Glutamatergic neuron (in vitro differentiated cells): ENCODE measurements at places on chromosomes 5 and 9.

- no peaks in the 10 kb centered on the region for H3K4me1 ChIP-seq
- H3K27me3 ChIP-seq: no peaks in the 10 kb centered on the region
- no peak overlapping the region for H3K27ac ChIP-seq
- no peaks in the 10 kb centered on the region for H3K36me3 ChIP-seq
Measured at GRCh38 chr5:152560512-152561137, 155.5 kb upstream of the NMUR2 start.

DNA sequence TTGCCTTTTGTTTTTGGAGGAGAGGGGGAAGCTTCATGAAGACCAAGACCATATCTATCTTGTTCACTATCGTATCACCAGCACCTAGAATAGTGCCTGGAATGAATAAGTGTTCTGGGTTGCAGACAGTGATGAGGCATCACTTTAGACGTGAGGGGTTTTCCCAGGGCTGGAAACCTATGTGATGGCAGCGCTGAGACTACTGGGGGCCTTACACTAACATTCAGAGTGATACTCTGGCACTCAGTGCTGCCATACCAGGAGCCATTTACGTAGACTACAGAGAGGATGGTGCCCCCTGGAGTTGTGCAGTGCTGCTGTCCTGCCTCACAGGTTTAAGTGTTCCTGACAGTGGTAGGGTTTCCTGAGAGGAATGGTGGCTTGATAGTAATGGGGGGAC is 6.9 kb downstream of the CCL19 start:
- no peak for DNase-seq
- no peak overlapping the region for H3K4me3 ChIP-seq
- H3K27ac ChIP-seq: no peak overlapping the region
- no peaks in the 10 kb centered on the region for H3K27me3 ChIP-seq
- no peaks in the 10 kb centered on the region for H3K4me1 ChIP-seq

DNA sequence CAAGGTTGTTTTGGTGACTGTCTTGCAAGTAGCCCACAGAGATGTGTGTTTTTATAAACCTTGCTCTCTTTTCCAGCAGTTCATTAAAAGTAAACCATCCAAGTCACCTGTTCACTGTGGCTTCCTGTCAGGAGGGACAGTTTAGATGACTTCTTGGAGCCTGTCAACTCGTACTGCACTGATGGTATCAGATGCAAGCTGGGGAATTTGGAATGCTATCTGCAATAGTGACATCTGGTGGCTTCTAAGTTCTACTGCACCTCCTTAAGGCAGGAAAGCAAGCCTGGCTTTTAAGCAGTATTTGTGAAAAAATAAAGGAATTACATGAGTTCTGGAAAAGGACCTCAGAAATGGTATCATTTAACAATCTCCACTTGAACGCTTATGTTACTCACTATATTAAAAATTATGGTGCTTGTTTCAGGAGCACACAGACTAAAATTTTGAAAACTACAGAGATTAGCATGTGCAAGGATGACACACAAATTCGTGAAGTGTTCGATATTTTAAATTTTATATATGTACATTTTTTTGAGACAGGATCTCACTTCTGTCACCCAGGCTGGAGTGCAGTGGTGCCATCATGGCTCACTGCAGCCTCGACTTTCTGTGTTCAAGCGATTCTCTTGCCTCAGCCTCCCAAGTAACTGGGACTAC is 164.0 kb downstream of the TTC39B start:
- H3K36me3 ChIP-seq: no peaks in the 10 kb centered on the region
- H3K4me3 ChIP-seq: no peak overlapping the region
- peaks cover 2% of the 10 kb centered on the region for H3K27me3 ChIP-seq
- no peak for DNase-seq
- H3K4me1 ChIP-seq: peaks cover 34% of the 10 kb centered on the region

DNA sequence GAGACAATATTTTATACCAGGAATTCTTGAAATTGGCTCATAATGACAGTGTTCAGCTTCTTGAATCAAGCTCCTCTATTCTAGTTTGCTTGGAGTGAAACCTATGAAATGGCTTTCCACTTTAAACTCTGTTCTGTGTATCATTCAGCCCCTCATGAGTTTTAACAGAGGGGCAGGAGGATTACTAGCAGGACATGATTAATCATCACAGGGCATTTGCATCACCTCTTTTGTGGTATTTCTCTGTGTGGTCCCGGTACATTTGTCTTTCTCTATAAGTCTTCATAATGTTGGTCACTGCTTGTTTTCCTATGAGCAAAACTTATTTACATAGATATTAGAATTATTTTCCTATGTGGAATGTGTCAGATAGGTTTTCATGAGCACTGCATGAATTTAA is 21.2 kb downstream of the CAST start:
- no peaks in the 10 kb centered on the region for H3K4me1 ChIP-seq
- H3K27me3 ChIP-seq: no peaks in the 10 kb centered on the region
- no peak overlapping the region for H3K27ac ChIP-seq
- no peak overlapping the region for H3K4me3 ChIP-seq

DNA sequence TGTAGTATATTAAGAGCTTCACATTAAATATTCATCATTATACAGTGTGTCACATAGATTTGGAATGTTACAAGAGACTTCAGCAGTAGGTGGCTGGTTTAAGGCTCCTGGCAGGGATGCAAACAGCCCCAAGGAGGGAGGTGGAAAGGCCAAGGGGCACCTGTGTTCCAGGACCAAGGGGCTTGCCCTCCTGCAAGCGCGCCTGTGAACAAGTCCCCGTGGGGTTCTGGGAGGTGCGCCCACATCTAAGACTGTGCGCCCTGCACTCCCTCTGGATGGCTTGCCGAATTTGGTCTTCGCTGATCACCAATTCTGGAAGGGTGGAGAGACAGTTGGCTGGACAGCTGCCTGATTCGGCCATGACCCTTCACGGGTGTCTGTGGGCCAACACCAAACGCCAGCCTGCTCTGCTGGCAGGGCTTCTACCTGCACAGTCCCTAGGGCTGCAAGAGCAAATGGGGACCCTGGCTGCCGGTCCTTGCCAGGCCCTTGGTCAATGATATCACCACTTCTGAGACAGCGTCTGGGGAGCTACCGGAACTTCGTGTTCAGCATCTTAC is 12.1 kb upstream of the SLC25A51 start:
- H3K4me1 ChIP-seq: peaks cover 32% of the 10 kb centered on the region
- peaks cover 5% of the 10 kb centered on the region for H3K36me3 ChIP-seq
- H3K27ac ChIP-seq: no peak overlapping the region
- DNase-seq: no peak
- no peak overlapping the region for H3K4me3 ChIP-seq
- peaks cover 15% of the 10 kb centered on the region for H3K27me3 ChIP-seq

GRCh38 chr5:138246822-138247221 is 27.6 kb downstream of the GFRA3 start:
- no peaks in the 10 kb centered on the region for H3K36me3 ChIP-seq
- H3K4me3 ChIP-seq: no peak overlapping the region
- no peak overlapping the region for H3K27ac ChIP-seq
- peaks cover 17% of the 10 kb centered on the region for H3K4me1 ChIP-seq
- no peak for DNase-seq

DNA sequence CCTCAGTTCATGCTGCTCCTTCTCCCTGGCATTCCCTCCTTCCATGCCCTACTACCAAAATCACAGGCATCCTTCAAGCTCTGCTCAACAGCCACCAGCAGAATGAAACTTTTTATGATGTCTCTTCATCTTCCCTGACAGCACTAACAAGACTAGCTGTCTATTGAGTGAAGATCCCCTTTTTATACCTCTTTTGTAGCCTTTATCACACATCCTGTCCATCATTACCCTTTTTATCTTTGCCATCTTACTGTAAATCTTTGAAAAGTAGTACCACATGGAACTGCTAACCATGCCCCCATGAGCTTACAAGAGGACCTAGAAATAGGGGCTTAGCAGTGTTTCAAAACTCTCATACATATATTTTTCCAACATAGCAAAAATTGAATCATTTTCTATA is 10.8 kb upstream of the ADRB2 start:
- DNase-seq: no peak
- no peaks in the 10 kb centered on the region for H3K4me1 ChIP-seq
- H3K27ac ChIP-seq: no peak overlapping the region
- no peaks in the 10 kb centered on the region for H3K36me3 ChIP-seq
- H3K27me3 ChIP-seq: no peaks in the 10 kb centered on the region
- no peak overlapping the region for H3K4me3 ChIP-seq

- no peaks in the 10 kb centered on the region for H3K27me3 ChIP-seq
- H3K4me1 ChIP-seq: no peaks in the 10 kb centered on the region
- no peak overlapping the region for H3K27ac ChIP-seq
- H3K36me3 ChIP-seq: no peaks in the 10 kb centered on the region
Measured at GRCh38 chr9:83034026-83034425, 28.9 kb downstream of the RASEF start.

DNA sequence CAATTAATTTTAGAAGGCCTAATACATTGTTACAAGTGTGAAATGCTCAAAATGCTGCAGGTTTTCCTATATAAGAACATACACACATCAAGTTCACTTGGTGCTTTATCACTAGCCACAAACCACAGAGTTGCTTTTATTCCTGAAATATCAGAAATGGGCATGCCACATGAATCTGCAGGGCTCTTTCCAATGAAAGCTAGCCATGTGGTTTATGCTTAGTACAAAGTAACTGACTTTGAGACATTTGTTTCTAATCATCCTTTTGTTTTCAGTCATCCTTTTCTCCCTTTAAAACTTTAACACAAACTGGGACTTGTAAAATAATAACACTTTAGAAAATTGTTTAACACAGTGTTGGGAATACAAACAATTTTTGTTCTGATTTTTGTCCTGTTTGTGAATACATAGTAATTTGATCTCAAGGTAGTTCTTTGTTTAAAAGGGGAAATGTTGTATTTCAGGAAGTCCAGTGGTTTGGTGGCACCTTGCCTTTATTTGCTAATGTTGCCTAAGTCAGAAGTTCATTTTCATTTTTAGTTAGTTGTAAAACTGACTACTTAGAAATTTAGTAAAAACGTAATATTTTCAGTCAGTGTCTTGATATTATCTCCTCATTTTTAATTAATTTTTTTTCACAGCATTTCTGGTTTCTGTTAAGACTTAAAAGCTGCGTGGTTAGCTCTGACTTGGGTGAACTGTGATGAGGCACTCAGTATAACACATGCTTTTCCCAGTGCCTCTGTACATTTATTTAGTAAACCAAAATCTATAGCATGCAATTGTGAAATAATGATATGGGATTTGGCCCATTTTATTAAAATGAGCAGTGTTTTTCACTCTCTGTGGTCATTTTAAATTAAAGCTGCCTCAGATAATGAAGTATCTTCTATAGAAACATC is 18.6 kb downstream of the PRDM6 start:
- DNase-seq: no peak
- H3K27me3 ChIP-seq: no peaks in the 10 kb centered on the region
- H3K27ac ChIP-seq: no peak overlapping the region

DNA sequence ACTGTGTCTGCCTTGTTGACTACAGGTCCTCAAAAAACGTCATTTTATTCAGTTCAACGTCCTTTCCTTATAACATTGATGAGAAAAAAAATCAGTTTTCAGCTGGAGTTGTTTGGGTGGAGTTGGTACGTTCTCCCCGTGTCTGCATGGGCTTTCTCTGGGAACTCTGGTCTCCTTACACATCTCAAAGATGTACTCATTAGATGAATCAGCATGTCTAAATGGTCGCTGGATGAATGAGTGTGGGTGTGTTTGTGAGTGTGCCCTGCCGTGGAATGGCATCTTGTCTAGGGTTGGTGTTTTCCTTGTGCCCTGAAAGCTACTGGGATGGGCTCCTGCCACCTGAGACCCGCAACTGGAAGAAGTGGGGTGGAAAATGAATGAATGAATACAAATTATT is 30.1 kb downstream of the EGR1 start:
- no peak overlapping the region for H3K27ac ChIP-seq
- peaks cover 14% of the 10 kb centered on the region for H3K27me3 ChIP-seq
- no peak for DNase-seq
- no peaks in the 10 kb centered on the region for H3K36me3 ChIP-seq

DNA sequence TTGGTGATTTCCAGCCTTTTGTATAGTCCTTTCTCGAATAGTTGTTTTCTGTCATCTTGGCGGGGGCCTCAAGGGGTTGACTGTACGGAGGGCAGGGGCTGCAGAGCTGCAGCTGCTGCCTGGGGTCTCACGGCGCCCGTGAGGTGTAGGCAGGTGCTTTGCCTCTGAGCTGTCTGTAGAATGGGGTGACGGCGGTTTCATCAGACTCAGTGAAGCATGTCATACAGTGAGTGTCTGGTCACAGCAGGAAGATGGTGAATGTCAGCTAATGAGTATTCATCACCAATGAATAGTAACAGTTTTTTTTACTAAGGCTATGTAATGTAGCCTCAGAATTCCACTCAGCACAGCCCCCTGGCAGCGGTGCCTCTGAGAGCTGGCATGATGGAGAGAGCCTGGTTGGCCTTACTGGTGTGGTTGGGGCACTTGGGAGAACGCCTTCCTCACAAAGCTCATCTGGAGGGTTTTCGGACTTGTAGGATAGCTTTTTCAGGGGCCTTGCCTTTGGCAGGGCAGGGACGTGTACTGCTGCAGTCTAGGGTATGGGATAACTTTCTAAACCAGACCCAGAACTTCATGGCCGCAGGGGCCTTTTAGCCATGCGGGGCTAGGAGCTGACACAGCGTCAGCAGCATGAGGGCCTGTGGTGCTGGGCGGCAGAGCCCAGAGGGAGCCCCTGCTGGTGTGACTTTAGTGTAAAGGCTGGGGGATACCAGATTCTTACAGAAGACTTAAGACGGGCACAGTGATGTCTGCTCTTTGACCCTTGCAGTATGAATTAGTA is 15.0 kb downstream of the TENT4A start:
- peak overlapping the region; percentile 10 for H3K4me3 ChIP-seq
- H3K27ac ChIP-seq: peak overlapping the region; percentile 67
- no peaks in the 10 kb centered on the region for H3K36me3 ChIP-seq

GRCh38 chr9:106921341-106921899 is 58.5 kb downstream of the ZNF462 start:
- H3K27me3 ChIP-seq: peaks cover 11% of the 10 kb centered on the region
- H3K4me3 ChIP-seq: peak overlapping the region; percentile 72
- peaks cover 33% of the 10 kb centered on the region for H3K36me3 ChIP-seq
- peaks cover 37% of the 10 kb centered on the region for H3K4me1 ChIP-seq

DNA sequence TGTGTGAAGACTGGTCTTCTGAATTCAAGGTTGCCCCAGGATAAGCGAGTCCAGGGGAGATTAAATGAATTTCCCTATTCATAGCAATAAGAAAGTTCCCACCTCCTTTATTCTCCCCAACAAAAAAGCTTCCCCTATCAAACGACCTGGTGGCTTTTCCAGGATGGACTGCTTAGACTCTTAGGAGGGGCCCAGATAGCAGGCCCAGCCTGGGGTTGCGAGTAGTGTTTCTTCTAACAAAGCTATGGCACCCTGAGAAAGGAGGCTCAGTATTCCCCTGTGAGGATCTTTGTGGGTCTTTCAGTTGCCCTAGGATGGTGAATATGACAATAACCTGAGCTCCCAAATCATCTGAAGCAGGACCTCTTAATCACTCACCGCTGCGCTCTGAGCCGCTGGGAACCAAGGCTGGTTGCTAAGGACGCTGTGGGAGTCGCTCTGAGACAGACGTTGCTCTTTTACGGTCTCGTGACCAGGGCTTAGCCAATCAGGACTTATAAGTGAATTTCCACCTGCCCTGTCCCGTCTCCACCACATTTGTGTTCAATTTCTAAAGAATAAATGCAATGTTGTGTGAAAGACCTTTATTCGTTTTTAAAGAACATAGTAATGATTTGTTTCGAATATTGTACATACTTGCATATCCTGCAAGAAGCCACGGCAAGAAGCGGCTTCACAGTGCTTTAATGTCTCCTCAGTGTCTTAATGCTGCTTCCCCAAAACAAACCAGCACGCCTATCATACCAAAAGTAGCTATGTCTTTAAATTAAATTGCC is at the start of gene TMEM232:
Gene TMEM232 (minus strand): TSS at position 423 of the 776 bp plus-strand sequence. CDS start 59,319 bp downstream, outside the sequence.
- H3K4me1 ChIP-seq: no peaks in the 10 kb centered on the region
- peak within 1 kb of the TSS; percentile 92 for H3K4me3 ChIP-seq
- peak within 1 kb of the TSS; percentile 60 for H3K27ac ChIP-seq
- DNase-seq: peak; percentile 80
- H3K36me3 ChIP-seq: no peaks in the 10 kb centered on the region
